MG63 (cell line): ENCODE measurements at places on chromosomes 2 and 18.

GRCh38 chr18:51716277-51716676 lies 518.8 kb upstream of the MEX3C start:
- DNase-seq: no peak

DNA sequence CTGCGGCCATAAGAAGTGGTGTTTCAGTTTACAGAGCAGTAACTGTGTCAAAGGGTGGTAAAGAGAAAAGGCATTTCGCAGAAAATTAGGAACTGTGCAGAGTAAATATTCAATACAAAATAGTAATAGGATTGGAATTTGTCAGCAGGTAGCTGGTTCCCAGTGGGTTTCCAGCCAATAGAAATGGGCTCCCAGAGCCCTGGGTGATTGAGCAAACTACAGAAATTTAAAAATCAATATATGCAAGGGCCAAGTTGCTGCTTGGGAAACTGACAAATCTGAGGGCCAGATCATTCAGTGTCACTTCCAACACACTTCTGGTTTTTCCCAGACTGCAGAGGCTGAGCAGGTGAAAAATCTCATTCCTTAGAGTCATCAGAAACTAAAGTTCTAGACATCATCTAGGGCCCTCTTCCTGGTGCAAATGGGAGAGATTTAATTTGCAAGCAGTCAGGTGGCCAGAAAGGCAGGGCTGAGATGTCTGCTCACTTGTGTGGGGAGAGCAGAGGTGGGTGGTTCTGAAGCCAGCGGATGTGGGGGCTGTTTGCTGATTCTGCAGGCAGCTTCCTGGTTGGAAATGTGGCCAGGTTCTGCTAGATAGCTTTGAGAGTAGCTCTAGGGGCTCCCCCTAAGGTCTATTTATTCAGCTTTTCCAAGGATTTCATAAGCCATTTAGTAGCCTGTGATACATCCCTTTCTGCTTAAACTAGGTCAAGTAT lies 182.4 kb downstream of the NCK2 start:
- no peak for DNase-seq

GRCh38 chr2:150271952-150272802 lies 215.3 kb downstream of the RND3 start:
- DNase-seq: peak; percentile 67

GRCh38 chr2:98664323-98664722 lies 55.9 kb downstream of the UNC50 start:
- DNase-seq: no peak

DNA sequence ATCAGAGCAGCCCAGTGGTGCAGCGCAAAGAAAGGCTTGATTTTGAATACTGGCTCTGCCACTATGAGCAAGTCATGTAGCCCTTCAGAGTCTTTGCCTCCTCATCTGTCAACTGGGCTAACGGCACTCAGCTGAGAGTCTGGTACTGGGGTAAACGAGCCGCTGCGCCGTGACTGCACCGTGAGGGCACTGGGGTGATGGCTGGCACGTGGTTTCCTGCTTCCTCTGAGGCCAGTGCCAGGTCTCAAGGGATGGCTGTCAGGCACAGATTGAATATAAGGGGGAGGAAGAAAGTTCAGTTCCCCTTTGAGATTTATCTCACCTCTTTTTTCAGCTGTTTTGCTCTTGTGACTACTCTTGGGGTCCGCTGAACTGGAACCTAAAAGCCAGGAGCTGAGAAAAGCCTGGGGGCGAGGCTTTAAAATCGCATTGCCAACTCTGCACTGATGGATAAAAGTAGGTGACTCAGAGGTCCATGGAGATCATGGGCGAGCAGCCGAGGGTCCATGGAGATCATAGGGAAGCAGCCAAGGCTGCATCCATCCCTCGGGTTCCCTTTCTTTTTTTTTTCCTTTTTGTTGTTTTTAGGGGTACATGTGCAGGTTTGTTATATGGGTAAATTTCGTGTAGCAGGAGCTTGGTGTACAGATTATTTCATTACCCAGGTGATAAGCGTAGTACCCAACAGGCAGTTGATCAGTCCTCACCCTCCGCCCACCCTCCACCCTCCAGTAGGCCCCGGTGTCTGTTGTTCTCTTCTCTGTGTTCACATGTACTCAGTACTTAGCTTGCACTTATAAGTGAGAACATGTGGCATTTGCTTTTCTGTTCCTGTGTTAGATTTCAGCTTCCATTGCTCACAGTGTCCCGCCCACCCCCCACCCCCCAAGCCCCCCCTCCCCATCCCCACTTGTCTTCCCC lies 114.3 kb downstream of the SPP2 start:
- no peak for DNase-seq

- DNase-seq: peak; percentile 65
Observed at GRCh38 chr2:1743396-1744150, 742 bp downstream of the PXDN start.

GRCh38 chr2:190668892-190669291 lies 20.0 kb downstream of the NAB1 start:
- DNase-seq: no peak

GRCh38 chr18:37243741-37244140 lies 321.9 kb downstream of the CELF4 start:
- no peak for DNase-seq

GRCh38 chr2:219441451-219442255 lies 7.0 kb downstream of the SPEG start:
- peak; percentile 86 for DNase-seq

GRCh38 chr2:72538486-72538885 lies 287.3 kb downstream of the EXOC6B start:
- no peak for DNase-seq

- no peak for DNase-seq
Observed at GRCh38 chr18:34740101-34740500, 30.0 kb downstream of the DTNA start.

GRCh38 chr18:74248189-74248588 lies 43.6 kb downstream of the CYB5A start:
- no peak for DNase-seq

GRCh38 chr2:119224391-119225104 lies 914 bp downstream of the STEAP3 start:
- DNase-seq: no peak

GRCh38 chr2:111126581-111126980 lies 5.9 kb downstream of the BCL2L11 start:
- no peak for DNase-seq

DNA sequence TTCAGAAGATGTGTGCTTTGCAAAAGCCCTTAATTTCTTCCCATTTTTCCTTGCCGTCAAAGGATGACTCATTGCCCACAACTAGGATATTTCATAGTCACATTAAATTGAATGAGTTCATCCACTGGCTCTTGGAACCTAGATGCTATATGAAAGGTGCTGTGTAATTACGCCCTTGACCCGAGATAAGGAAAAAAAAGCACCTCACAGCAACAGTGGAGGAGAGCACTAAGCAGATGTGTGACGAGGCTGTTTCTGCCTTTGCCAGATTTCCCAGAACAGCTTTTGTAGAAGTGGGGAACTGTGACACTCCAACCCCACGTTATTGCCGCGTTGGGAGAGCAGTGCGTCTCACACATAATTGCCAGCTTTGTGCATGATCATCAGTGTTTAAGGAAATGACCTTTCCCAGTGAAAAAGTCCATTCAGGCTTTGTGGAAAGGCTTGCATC lies 33.3 kb upstream of the TMEM87B start:
- no peak for DNase-seq

- DNase-seq: no peak
Observed at GRCh38 chr18:61612517-61612916, 279.3 kb downstream of the CDH20 start.

GRCh38 chr18:58392324-58393000 lies 236.4 kb downstream of the ALPK2 start:
- no peak for DNase-seq
